ENCODE measurements at places on chromosomes 7 and 10.

DNA sequence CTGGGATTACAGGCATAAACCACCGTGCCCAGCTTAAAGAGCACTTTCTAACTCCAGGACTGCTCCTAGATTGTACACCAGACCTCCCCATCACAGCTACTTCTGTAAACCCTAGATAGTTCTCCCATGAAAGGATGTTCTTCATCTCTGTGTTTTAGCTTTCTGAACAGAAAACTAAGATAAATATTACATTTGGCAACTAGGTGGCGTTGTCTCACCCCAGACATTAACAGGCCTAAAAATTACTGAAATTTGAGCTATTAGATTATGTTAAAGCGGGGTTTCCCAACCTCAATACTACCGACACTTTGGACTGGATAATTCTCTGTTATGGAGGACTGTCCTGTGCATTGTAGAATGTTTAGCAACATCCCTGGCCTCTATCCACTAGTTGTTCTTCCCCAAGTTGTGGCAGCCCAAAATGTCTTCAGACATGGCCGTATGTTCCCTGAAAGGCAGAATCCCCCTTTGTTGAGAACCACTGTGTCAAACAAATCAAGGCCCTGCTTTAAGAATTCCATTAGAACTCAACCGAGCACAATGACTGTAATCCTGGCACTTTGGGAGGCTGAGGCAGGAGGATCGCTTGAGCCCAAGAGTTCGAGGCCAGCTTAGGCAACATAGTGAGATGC is 19.1 kb downstream of the ATOH7 start:
- no peak for DNase-seq

GRCh38 chr10:100579261-100580090 is 43.7 kb downstream of the HIF1AN start:
- DNase-seq = no peak

DNA sequence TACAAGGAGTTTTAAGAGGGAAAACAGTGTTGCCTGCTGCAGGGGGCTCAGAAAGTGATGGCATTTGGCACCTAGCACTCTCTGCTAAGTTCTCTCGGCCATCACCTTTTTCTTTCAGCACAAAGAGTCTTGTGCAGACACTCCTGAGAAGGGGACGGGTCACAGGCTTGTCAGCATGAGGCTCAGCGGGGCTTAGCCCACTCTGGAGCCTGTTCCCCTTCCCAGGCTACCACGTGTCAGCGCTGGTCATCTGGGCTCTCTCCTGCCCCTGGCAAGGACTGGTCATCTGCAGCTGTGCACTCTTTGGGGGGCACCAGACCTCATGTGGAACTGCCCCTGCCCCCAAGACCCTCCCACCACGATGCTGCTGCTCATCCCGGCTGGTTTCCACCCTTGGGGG is 152.1 kb upstream of the MKI67 start:
- no peak for DNase-seq

DNA sequence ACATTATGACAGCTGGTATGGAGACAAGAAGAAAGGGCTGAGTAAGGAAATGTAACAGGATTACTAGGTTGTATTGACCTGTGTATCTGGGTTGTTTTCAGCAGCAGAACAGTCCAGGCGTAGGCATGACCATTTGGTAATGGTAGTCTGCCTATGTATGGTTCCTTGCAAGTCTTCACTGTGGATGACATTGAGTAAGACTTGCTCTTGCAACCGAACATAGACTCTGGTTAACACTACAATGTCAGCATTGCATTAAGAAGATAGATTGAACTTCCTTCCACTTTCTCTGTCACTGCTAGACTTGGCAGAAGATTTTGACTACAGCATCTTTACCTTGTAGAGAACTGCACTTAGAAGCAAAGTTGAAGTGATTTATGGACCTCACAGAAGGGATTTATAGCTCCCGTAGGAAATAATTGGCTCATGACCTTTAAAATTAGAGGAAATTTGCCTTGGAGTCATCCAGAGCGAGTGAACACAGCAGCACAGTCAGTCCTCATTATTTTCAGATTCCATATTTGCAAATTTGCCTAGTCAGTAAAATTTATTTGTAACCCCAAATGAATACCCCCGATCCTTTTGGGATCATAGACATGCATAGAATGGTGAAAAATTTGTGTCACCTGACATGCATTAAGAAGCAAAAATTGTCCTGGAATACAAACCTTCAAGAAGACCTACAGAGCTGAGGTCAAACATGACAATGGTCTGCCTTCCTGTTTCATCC is 79.6 kb upstream of the STRIP2 start:
- DNase-seq = no peak

DNA sequence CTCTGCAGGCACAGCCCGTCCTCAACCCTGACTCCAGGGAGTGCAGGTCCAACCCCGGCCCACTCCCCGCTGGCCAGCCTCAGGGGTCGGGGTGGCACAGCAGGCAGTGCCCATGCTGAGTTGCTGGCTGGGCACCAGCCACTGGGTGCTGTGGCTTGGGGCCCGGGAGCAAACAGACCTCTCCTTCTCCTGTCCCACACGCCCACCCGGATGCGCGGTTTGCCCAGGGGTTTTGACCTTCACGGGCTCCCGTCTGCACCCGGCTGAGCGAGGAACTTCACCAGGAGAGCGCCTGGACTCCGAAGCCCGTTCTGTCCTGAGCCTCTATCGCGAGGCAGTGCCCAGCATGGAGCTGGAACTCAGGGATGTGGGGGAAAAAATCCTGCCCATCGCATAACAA is 2.6 kb upstream of the GRIFIN start:
- DNase-seq = no peak

GRCh38 chr10:24723386-24723787 is 300 bp downstream of the ARHGAP21 start:
- no peak for DNase-seq

- no peak for DNase-seq
Observed at GRCh38 chr7:26514633-26515032, 223.0 kb downstream of the SNX10 start.

- no peak for DNase-seq
Observed at GRCh38 chr7:121046893-121047468, 58.5 kb downstream of the CPED1 start.

GRCh38 chr10:58967551-58968388 is 208.7 kb upstream of the PHYHIPL start:
- no peak for DNase-seq

- DNase-seq = no peak
Observed at GRCh38 chr10:5293691-5294550, 70.8 kb upstream of the UCN3 start.

DNA sequence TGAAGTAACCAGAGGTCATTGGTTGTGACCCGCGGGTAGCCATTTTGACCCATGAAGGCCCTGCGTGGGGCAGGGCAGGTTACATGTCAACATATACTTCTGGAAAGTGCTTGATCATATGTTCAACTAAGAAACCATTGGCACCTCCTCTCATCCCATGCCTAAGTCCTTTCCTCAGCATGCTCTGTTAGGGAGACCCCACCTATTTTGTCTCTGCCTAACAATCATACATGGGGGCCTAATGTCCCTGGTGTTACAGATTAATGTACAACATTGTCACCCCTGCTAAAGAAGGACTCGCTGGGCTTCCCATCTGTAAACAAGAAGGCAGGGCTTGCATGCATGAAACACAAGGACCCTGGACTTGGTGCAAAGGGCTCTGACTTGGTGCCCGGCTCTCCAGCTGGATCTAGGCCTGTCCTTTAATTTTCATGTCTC is 133.7 kb upstream of the TNS3 start:
- no peak for DNase-seq

GRCh38 chr7:148084138-148084537 is 506.4 kb upstream of the C7orf33 start:
- no peak for DNase-seq

GRCh38 chr7:30503274-30504212 is 1.1 kb downstream of the GGCT start:
- DNase-seq = no peak

DNA sequence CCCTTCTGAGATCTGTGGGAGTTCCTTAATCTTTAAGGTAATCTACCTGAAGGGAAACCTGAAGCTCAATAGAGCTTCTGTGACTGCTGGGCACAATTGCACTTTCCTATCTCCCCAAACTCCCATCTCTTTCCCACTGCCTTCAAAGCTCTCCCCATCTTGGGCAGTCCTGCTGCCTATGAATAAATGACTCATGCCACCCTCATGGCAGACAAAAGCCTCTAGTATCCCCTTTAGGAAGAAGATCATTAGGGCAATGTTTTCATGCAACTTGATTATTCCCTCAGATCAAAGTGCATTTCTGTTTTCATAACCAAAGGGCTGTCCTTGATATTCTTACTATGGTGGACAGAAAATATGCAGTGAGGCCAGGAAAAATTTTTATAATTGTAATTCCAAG is 704.9 kb upstream of the LRRN3 start:
- DNase-seq = no peak

GRCh38 chr7:80732630-80733029 is 94.2 kb downstream of the CD36 start:
- DNase-seq = no peak

- no peak for DNase-seq
Observed at GRCh38 chr7:152541892-152542291, 106.1 kb upstream of the KMT2C start.

GRCh38 chr10:112899391-112900065 is 50.5 kb upstream of the TCF7L2 start:
- DNase-seq = no peak
